CMK (cell line): ENCODE measurements at places on chromosomes 7 and 10.

DNA sequence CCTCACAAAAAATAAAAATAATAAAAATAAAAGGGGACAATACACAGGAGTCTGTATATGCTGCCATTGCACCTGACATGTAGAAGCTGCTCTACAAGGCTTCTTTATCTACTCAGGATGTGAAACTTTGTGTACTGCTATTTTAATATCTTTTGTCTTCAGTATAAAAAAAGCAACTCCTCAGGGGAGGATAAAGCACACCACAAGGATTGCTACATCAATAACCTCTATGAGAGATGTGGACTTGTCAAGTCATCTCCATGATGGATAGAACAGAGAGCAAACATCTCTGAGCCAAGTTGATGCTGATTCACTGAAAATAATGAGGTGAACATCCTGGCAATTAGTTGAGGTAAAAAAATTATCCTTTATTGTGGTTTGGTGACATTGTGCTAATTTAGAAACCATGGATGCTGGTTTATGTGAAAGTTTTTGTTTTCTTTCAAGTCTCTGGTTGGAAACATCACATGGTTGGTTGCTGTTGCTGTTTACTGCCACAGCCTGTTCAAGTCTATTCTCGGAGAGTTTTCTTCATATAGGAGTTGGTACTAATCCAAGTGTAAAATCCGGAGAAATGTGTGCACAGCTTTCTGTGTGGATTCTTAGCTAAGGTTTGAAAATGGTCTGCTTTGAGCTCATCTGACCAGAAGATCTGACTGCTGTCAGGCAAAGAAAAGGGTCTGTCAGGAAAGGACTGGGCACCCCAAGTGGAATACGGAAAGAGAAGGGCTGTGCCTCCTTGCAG lies 1.5 kb upstream of the HECW1 start:
- no peak for DNase-seq

GRCh38 chr7:77326131-77326530 lies 90.0 kb downstream of the GSAP start:
- DNase-seq = no peak

GRCh38 chr10:11288302-11288701 lies 270.6 kb downstream of the CELF2 start:
- no peak for DNase-seq

DNA sequence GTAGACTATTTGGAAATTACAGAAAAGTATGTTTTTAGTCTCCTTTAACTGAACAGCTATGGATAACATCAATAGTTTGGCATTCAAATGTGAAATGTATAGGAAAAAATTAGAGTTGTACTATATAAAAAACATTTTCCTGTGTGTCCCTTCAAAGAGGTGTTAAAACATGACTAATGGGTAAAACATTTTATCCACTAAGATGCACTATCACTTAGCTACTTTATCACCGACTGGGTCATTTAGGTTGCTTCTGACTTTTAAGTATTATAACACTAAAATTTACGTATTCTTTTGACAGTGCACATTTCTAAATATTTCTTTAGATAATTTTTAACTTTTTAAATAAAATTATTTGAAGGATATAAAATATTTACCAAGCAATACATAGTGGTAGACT lies 77.6 kb downstream of the UBE2H start:
- no peak for DNase-seq

- no peak for DNase-seq
Measured at GRCh38 chr10:87085537-87085936, 9.1 kb downstream of the GLUD1 start.

GRCh38 chr10:77311186-77311585 lies 326.4 kb downstream of the KCNMA1 start:
- no peak for DNase-seq

- no peak for DNase-seq
Measured at GRCh38 chr10:110422548-110422947, 75.2 kb upstream of the DUSP5 start.

DNA sequence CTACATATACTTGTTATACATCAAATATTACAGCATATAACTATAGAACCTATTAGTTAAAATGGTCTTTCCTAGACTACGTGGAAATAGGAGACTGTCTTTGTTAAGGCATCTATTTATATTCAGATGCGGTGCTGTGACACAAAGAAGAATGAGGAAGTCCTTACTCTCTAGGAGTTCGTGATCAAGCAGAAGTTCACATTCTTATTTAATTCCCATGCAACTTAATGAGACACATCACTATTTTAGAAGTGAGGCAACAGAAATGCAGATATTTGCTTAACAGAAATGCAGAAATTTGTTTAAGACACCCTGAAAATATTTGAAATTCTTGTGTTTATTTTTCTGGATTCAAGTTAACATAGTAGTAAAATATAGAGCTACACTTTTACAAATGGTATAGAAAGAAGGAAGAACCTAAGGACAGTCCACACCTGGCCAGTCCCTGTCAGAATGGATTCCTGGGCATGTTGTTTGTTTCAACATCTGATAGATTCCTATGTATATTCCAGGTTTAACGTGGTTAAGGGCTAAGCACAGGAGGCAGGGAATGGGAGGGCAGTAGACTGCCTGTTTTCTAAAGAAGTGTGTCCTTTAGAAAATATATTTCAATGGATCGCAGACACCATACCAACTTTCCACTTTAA lies 70.6 kb upstream of the NXPH1 start:
- DNase-seq = no peak

GRCh38 chr10:46091080-46091827 lies 45.2 kb upstream of the MSMB start:
- DNase-seq = no peak

DNA sequence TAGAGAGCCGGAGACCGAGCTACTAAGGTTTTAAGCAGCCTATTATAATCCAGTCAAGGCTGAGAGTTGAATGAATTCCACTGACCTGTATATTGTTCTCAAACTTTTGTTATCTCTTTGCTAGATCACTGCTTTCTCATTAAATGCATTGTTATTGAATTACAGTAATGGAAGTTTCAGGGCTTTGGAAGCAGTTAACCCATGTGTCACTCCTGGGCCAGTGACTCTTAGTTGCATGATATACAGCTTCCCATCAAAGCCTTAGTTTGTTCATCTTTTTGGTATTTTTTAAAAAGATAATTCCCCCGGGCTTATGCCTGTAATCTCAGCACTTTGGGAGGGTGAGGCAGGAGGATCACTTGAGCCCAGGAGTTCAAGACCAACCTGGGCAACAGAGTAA lies 55.4 kb upstream of the KIAA1217 start:
- no peak for DNase-seq

GRCh38 chr7:26675143-26675887 lies 189.1 kb downstream of the SKAP2 start:
- DNase-seq = no peak

- no peak for DNase-seq
Measured at GRCh38 chr7:107044347-107045194, at the start of gene PRKAR2B. Gene PRKAR2B (plus strand): TSS chr7:107044705. CDS start chr7:107044908, 203 bp downstream.

DNA sequence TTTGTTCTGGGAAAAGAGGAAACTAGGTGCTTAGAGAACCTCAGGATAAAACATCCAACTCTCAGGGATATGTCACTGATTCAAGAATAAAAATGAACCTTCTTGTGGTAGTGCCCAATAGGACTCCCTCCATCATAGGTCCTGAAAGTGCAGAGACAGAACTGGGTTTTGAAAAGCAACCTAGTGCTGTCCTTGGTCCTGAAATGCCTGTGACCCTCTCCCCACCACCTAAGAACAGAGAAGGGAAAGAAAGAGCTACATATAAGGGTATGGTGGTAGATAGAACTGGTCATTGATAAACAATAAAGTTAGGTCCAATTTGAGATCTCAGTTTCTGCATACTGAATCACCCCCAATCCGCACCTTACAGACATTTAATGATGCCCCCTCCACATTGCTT lies 953.3 kb downstream of the XPNPEP1 start:
- peak; percentile 7 for DNase-seq

DNA sequence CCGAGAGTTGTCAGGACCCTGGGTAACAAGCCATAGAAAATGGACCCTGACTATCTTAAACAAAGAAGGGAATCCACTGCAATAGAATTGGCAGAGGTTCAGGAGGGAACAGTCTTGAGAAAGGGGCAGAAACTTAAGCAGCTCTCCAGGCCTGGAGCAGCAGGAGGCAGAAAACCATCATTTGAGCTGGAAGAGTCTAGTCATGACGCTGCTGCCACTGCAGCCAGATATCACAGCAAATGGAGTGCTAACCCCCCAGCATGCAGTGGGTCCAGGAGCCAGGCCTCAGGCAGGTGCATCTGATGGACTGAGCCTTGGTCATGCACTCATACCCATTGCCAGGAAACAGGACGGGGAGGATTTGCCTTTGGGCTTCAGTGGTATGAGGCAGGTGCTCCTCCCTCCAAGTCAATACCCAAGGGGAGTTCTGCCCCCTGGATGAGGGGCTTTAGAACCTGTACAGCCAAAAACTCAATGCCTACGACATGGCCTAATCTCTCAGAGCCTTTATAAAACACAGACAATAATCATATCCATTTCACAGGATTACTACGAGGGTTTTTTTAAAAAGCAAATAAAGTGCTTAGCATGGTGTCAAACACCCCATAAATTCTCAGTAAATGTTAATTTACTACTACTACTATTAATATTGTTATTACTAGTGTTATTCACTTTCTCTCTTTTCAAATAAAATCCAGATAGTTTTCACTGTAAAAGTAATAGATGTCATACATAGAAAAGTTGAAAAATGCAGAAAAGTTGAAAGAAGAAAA lies 30.7 kb downstream of the DUSP5 start:
- DNase-seq = no peak

DNA sequence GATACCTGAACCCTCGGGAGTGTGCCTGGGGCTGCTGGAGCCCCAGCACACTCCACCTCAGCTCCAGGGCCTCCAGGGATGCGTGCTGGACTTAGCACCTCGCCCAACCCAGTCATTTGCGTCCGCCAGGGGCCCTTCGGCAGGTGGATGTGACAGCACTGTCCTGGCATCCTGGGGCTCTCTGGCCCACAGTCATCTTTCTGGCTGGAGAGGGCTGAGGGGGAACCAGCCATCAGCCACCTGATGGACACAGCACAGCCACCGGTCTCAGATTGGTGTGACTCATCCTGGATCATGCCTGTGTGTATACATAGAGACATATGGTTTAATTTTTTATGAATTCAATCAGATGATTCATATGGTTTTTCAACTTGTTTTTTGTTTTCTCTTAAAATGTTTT lies 11.1 kb downstream of the ZNF775 start:
- DNase-seq = no peak

- no peak for DNase-seq
Measured at GRCh38 chr10:119177708-119178371, 772 bp downstream of the PRDX3 start.

DNA sequence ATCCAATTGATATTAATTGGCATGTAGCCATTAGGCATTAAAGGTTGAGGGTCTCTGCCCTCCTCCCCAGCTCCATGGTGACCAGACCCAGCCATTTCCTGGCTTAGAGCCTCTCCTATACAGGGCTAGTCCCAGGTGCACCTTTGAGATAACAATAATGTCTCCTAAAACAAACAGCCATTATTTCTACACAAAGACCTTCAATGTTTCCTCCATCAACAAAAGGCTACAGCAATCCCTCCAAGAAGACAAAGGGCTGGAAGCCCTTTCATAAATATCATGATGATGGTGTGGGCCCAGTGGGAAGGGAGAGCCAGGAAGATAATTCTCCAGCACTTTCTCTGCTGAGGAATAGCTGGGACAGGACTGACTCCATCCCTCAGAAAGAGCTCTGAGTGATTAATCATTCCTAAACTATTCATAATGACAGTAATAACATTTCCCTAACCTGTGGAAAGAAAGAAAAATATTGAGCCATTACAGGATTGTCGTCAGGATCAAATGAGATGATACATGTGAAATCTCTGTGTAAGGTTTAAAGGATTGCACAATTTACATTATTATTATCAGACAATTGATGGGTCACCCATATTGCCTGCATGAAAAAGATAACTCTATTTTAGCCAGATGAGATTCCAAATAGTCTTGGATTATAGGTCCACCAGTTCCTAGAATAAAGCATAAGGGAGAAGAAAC lies 10.2 kb downstream of the PKD2L1 start:
- no peak for DNase-seq

- no peak for DNase-seq
Measured at GRCh38 chr10:126687121-126687606, 16.7 kb upstream of the C10orf90 start.

GRCh38 chr10:87761153-87761552 lies 56.9 kb downstream of the ATAD1 start:
- DNase-seq = no peak
